Left lobe of liver (tissue), 2 donors: ENCODE measurements at places on chromosomes 3 and 15. TPM values are rescaled to one million over a fixed set of nuclear protein-coding genes. Genes with fewer than 3 reads are reported as not detected.

- DNase-seq, result no peak
Observed at GRCh38 chr3:100106094-100106493, 8.2 kb downstream of the FILIP1L start.

The BLM gene
- total RNA-seq, result 0.68 TPM

GRCh38 chr3:52552089-52552488 is 15.7 kb downstream of the UQCC5 start:
- no peak for DNase-seq

- DNase-seq, result peak; percentile 67
Observed at GRCh38 chr3:171772427-171773056, 37.7 kb downstream of the PLD1 start.

GRCh38 chr3:54897028-54897711 is 30.7 kb downstream of the LRTM1 start:
- no peak for DNase-seq

- no peak for DNase-seq
Observed at GRCh38 chr3:37538747-37539146, 322.9 kb upstream of the CTDSPL start.

The TRIP4 gene
- 8.5 TPM for total RNA-seq

DNA sequence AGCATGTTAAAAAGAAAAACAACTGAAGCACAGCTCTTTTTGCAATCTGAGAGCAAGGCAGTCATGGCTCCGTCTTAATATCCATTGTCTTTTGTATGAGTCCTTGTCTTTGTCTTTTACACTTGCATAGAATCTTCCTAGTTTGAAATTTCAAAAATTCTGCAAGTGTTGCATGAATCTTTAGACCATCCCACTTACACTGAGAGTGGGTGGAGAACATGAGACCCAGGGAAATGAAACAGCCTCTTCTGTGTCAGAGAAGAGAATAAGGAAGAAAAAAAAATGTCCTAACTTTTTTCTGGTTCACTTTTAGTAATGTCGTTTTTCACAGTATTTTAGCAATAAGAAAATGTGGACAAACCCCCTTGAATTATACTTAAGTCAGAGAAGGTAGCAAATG is 12.1 kb upstream of the DCLK3 start:
- DNase-seq, result no peak
